Activated CD8-positive, alpha-beta T cell treated with anti-CD3 and anti-CD28 coated beads for 36 hours (primary cell): ENCODE measurements at places on chromosomes 7 and 10. TPM values are rescaled to one million over a fixed set of nuclear protein-coding genes. Genes with fewer than 3 reads are reported as not detected.

- H3K27me3 ChIP-seq = peaks cover 10% of the 10 kb centered on the region
- H3K27ac ChIP-seq = no peak overlapping the region
- no peak overlapping the region for H3K4me3 ChIP-seq
- no peaks in the 10 kb centered on the region for H3K4me1 ChIP-seq
These were observed 51.8 kb downstream of the TMEM209 start for GRCh38 chr7:130153211-130153908.

GRCh38 chr10:42477170-42477569 lies 161.2 kb downstream of the ZNF33B start:
- H3K36me3 ChIP-seq = no peaks in the 10 kb centered on the region
- H3K4me1 ChIP-seq = peaks cover 2% of the 10 kb centered on the region
- no peak overlapping the region for H3K4me3 ChIP-seq
- DNase-seq = no peak

- peaks cover 3% of the 10 kb centered on the region for H3K27me3 ChIP-seq
- no peak for DNase-seq
- no peak overlapping the region for H3K4me3 ChIP-seq
These were observed 396.0 kb downstream of the PHF14 start for GRCh38 chr7:11369696-11370095.

DNA sequence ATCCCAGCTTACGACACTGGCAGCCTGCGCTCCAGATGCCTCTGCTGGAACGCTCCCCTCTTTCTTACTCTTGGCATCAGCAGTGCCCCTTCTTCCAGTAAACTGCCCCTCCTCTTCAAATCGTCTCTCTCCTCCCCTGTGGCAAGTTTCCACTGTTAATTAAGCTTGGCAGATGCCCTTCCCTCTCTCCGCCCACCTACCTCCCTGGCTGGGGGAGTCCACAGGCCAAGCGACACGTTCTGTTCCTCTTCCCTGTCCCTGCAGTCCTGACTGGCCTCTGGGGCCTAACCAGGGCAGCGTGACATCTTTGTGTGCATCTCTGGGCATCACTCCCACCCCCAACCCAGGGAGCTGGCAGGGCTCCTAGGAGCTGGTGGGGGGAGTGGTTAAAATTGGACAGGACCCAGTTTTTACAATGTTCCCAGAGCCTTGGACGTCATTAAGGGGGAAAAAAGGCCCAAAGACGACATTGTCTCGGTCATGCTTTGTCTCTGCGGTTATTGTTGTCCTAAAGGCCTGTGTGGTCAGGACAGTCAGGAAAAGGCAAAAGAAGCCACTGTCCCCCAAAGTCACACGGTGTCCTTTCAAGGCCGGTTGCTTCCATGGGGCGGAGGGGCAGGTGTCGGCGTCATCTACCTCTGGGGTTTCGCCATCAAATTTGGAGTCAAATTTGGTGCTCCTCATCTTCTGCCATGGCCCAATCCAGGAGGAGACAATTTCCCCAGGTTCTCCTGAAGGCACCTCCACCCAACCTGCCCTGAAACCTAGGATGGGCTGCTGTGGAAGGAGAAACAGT lies 54.2 kb downstream of the DLG5 start:
- DNase-seq = no peak
- H3K36me3 ChIP-seq = no peaks in the 10 kb centered on the region
- no peaks in the 10 kb centered on the region for H3K27me3 ChIP-seq
- no peak overlapping the region for H3K27ac ChIP-seq
- peaks cover 16% of the 10 kb centered on the region for H3K4me1 ChIP-seq
- H3K4me3 ChIP-seq = no peak overlapping the region

GRCh38 chr10:47140761-47141348 lies 159.1 kb upstream of the GDF10 start:
- no peaks in the 10 kb centered on the region for H3K36me3 ChIP-seq
- H3K27ac ChIP-seq = no peak overlapping the region
- H3K4me3 ChIP-seq = no peak overlapping the region
- peaks cover 12% of the 10 kb centered on the region for H3K4me1 ChIP-seq

The PRXL2A gene
- total RNA-seq = 22.7 TPM
